Thoracic aorta (tissue), 2 donors: ENCODE measurements at places on chromosomes 13 and 19. TPM values are rescaled to one million over a fixed set of nuclear protein-coding genes. Genes with fewer than 3 reads are reported as not detected.
A peak's percentile ranks its signal among the peaks of the same experiment; 100 is the strongest.

GRCh38 chr13:52712385-52712784 lies 27.2 kb downstream of the CNMD start:
- H3K4me1 ChIP-seq: no peaks in the 10 kb centered on the region
- no peaks in the 10 kb centered on the region for H3K36me3 ChIP-seq
- no peak overlapping the region for H3K4me3 ChIP-seq

DNA sequence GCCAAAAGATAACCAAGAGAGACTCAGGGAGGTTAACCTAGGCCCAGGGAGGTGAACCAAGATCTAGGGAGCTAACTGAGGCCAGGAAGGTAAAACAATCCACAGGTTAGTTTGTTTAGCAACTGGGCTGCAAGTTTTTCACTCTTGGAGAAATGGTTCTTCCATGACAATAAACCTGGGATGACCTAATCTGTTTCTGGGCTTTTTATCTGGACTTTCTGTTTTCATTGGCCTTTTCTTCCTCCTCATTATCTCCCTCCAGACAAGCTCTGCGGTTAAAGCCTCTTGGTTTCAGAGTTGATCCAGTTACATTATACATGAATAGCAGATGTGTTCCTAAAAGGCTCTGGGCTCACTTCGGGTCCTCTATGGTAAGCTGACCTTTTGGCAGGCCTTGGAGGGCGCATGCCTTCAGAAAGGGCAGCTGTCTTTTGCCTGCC lies 44.2 kb downstream of the PCDH8 start:
- no peak overlapping the region for H3K27ac ChIP-seq
- H3K4me1 ChIP-seq: no peaks in the 10 kb centered on the region
- no peak overlapping the region for H3K4me3 ChIP-seq
- H3K36me3 ChIP-seq: no peaks in the 10 kb centered on the region
- no peak for DNase-seq
- H3K27me3 ChIP-seq: no peaks in the 10 kb centered on the region

GRCh38 chr13:73240193-73240592 lies 181.4 kb downstream of the KLF5 start:
- no peak overlapping the region for H3K27ac ChIP-seq
- no peaks in the 10 kb centered on the region for H3K27me3 ChIP-seq
- no peaks in the 10 kb centered on the region for H3K36me3 ChIP-seq
- H3K4me3 ChIP-seq: no peak overlapping the region
- no peaks in the 10 kb centered on the region for H3K4me1 ChIP-seq

DNA sequence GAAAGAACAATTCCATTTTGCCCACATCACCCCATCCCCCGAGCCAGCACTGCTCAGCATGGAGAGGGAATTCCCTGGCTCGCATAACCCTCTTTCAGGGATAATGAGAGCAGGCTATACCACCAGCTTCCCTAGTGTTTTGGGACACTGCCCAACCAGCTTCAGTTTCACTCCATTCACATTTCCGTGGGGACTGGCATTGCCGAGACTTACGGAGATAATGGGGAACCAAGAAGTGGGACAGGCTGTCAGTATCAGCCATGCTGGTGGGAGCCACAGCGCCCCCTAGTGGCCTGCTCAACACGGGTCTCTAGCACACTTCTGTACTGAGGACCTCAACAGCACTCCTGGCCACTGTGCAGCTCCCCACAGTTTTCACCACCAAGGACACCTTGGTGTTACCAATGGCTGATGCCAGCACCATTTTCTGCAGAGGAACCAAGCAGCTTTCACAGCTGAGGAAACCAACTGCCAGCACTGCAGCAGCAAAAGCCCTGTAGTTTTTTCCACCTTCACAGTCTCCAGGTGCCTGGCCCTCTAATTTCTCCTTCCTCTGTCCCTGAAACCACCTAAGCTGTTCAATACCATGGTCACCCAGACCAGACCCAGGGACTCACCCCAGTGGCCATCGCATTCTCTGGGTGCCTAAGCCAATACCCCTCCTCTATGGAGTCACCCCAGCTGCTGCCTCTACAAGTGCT lies 23.7 kb downstream of the SLC6A16 start:
- H3K4me1 ChIP-seq: no peaks in the 10 kb centered on the region
- no peak overlapping the region for H3K27ac ChIP-seq
- no peaks in the 10 kb centered on the region for H3K36me3 ChIP-seq

DNA sequence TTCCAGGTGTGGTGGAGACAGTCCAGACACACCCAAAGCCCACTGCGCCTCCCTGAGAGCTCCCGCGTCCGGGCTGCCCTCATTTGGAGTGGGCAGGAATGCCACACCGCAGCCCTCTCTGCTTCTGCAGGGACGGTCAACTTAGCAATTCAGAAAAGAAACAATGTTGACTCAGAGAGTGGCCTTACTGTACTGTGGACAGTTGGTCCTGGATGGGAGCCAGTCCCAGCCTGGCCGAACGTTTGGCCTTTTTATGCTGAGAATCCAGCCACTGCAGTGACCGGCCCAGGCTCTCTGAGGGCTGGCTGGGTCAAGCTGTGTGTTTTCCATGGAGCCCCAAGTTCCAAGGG lies 7.2 kb downstream of the GAS6 start:
- H3K36me3 ChIP-seq: peaks cover 3% of the 10 kb centered on the region
- no peaks in the 10 kb centered on the region for H3K27me3 ChIP-seq
- peaks cover 82% of the 10 kb centered on the region for H3K4me1 ChIP-seq
- DNase-seq: no peak

DNA sequence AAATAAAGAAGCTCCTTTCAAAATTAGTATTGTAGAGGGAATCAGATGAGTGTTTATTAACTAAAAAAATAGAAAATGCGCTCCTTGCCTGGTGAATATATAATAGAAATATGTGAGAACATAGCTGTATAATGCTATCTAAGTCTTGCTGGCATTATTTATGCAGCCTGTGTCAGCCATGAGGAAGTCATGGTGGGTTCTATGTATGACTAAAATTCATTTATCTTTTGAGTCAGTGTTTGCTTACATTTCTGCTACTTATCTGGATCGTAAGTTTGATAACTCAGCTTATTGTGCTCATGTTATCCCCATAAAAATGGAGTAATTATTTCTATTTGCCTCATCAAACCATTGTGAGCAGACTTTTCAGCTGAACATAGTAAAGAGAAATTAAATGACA lies 449.3 kb downstream of the OXGR1 start:
- DNase-seq: no peak
- no peak overlapping the region for H3K27ac ChIP-seq
- H3K4me1 ChIP-seq: no peaks in the 10 kb centered on the region
- H3K4me3 ChIP-seq: no peak overlapping the region
- H3K36me3 ChIP-seq: no peaks in the 10 kb centered on the region

GRCh38 chr13:24450530-24450929 lies 62.0 kb downstream of the PARP4 start:
- H3K36me3 ChIP-seq: peaks cover 48% of the 10 kb centered on the region
- no peak for DNase-seq

GRCh38 chr19:4284176-4284958 lies 5.3 kb downstream of the SHD start:
- no peak overlapping the region for H3K27ac ChIP-seq
- peaks cover 17% of the 10 kb centered on the region for H3K27me3 ChIP-seq
- no peak for DNase-seq
- H3K36me3 ChIP-seq: no peaks in the 10 kb centered on the region
- H3K4me1 ChIP-seq: peaks cover 2% of the 10 kb centered on the region

- no peaks in the 10 kb centered on the region for H3K4me1 ChIP-seq
- H3K27ac ChIP-seq: no peak overlapping the region
- no peak for DNase-seq
- no peaks in the 10 kb centered on the region for H3K27me3 ChIP-seq
These were observed 1.8 kb downstream of the FAM187B start for GRCh38 chr19:35226748-35227147.

DNA sequence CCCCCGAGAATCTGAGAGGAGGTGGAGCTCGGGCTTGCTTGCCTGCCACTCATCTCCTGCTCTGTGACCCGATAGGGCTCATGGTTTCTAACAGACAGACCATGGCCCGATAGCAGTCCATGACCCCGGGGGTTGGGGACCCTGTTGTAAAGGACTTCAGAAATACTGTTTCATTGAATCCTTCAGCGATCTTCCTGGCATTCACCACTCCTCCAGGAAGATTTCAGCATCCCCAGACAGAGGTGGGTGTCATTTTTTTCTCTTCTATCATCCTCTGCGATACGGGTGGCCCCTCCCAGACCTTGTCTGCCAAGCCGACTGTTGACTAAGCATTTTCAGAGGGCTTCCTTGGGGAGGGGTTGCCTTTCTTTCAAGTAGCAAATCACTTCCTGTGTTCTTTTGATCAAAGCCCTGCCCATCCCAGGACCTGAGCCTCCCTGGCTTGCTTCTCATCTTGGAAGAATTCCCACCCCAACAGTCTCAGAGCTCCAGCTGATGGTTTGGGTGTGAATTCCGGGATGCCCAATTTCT lies 1.7 kb downstream of the MYO1F start:
- DNase-seq: no peak
- no peaks in the 10 kb centered on the region for H3K27me3 ChIP-seq
- H3K27ac ChIP-seq: no peak overlapping the region
- no peaks in the 10 kb centered on the region for H3K36me3 ChIP-seq
- no peaks in the 10 kb centered on the region for H3K4me1 ChIP-seq

DNA sequence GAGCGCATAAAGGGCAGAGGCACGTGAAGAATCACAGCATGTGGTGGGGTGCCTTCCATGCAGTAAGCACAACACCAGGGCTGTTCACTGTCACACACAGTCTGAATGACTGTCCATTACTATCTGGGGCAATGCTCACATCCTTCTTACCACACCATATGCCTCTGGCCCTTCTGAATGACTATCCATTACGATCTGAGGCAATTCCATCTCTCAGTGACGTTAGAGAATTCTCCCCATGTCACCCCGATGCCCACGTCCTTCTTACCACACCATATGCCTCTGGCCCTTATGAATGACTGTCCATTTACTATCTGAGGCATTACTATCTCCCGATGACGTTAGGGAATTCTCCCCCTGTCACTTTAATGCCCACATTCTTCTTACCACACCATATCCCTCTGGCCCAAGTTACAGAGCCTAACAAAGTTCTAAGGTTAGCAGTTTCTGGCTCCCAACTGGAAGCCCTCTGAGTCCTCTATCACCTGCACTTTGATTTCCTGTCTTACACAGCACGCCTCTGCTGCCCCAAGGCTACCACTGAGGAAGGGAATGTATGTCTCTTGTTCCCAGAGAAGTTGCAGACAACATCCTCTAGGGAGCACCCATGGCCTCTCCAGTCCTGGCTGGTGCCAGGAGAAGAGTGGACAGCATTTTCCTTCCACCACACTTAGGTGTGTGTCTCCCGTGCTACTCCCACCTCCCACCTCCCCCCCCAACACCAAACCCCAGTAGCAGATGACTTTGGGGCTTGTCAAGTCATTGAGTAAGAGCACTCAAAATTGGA lies 154.8 kb downstream of the COG6 start:
- DNase-seq: no peak
- H3K4me3 ChIP-seq: no peak overlapping the region
- no peak overlapping the region for H3K27ac ChIP-seq

- peak overlapping the region; percentile 62 for H3K4me3 ChIP-seq
- DNase-seq: no peak
- no peaks in the 10 kb centered on the region for H3K27me3 ChIP-seq
- H3K36me3 ChIP-seq: no peaks in the 10 kb centered on the region
- H3K4me1 ChIP-seq: peaks cover 9% of the 10 kb centered on the region
These were observed 590 bp upstream of the LGI4 start for GRCh38 chr19:35135389-35135909.

DNA sequence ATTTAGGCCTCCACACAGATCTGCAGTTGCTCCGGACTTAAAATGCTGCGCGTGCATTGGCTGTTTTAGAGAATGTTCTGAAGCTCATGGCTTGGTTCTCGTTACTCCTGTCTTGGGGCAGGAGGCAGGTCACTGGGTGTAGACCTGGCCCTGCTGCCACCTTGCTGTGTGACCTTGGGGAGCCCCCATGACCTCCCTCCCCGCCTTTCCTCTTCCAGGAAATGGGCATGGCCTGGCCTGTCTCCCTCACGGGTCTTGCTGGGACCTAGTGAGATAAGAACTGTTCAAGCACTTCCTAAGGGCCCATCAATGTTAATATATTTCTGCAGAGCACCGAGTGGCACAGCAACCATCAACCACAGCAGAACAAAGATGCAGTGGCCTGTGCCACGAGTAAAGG lies 49.4 kb downstream of the KLF2 start:
- no peaks in the 10 kb centered on the region for H3K27me3 ChIP-seq

GRCh38 chr19:18893587-18894253 lies 2.2 kb downstream of the CERS1 start:
- no peak overlapping the region for H3K4me3 ChIP-seq
- no peak overlapping the region for H3K27ac ChIP-seq
- no peaks in the 10 kb centered on the region for H3K27me3 ChIP-seq
- no peaks in the 10 kb centered on the region for H3K36me3 ChIP-seq
- peaks cover 3% of the 10 kb centered on the region for H3K4me1 ChIP-seq

DNA sequence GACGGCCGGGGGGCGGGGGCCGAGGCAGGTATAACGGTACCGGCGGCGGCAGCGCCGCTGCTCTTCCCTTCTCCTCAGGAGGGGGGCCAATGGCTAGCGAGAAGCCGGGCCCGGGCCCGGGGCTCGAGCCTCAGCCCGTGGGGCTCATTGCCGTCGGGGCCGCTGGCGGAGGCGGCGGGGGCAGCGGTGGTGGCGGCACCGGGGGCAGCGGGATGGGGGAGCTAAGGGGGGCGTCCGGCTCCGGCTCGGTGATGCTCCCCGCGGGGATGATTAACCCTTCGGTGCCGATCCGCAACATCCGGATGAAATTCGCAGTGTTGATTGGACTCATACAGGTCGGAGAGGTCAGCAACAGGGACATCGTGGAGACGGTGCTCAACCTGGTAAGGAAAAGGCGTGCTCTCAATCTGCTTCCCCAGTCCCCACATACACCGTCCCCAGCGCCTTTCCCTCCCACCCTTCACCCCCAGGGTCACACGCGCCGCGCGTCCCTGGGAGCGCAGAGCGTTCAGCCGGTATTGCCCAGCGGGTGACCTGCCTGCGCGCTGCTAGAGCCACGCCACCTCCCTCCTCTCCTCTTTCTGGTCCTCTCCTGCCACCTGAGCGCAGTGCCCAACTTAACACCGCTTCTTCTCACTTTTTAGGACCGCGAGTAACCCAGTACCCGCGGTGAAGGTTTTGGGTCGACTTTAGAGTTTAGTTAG lies 814 bp downstream of the NBEA start:
- no peak for DNase-seq
- H3K36me3 ChIP-seq: no peaks in the 10 kb centered on the region
- H3K27ac ChIP-seq: no peak overlapping the region
- H3K4me3 ChIP-seq: peak overlapping the region; percentile 87
- H3K27me3 ChIP-seq: no peaks in the 10 kb centered on the region

DNA sequence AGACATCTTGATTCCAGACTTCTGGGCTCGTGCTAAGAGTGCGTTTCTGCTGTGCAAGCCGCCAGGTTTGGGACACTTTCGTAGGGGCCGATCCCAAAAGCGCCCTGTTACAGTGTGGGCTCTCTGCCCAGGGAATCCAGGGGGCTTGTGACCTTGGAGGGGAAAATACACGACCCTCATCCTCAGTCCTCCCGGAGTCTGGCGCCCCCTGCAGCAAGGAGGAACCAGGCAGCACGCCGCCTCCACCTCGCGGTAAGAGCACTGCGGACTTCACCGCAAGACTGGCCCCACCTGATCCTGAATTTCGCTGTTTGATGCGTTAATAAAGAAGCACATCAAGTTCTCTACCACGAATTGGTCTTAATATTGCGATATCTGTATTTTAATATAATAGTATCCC lies 5.2 kb downstream of the POLRMT start:
- peaks cover 11% of the 10 kb centered on the region for H3K36me3 ChIP-seq
- DNase-seq: no peak
- H3K27ac ChIP-seq: no peak overlapping the region
- no peak overlapping the region for H3K4me3 ChIP-seq
- H3K27me3 ChIP-seq: no peaks in the 10 kb centered on the region

CYP4F8 gene
- total RNA-seq: not detected

CLIP3 gene
- 21.3 TPM for total RNA-seq

CCDC194 gene
- total RNA-seq: not detected

SLC10A2 gene
- total RNA-seq: not detected

SERP2 gene
- total RNA-seq: 3.9 TPM

ERCC5 gene
- total RNA-seq: 80.8 TPM
